ENCODE measurements at places on chromosomes 11 and 22.

DNA sequence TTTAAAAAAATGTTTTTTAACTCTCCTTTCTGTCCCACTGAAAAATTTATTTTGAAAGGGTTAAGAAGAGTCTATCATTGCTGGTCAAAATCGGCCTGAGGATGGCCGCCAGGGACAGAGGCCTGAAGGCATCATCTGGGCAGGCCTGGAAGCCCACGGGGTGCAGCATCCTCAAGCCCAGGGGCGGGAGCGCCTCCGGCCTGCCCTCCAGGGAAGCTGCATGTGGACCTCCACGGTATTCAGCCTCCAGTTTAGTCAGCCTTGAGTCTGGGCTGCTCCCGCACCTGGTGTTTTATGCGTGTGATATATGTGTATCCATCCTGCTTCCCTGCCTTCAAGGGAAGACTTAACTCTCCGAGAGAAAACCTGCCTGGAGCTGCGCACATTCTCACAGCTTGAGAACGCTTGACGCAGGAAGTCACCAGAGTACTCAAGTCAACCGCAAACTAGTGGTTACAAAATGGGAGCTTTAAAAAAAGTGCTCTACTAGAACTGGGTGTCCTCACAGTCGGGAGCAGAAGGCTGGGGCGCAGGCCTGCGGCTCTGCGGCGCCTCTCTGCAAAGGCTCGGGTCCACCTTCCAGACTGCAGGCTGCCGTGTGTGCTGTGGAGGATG is 13.6 kb upstream of the BID start:
- DNase-seq = no peak

GRCh38 chr11:9875862-9876261 is 212.0 kb downstream of the SWAP70 start:
- DNase-seq = no peak

DNA sequence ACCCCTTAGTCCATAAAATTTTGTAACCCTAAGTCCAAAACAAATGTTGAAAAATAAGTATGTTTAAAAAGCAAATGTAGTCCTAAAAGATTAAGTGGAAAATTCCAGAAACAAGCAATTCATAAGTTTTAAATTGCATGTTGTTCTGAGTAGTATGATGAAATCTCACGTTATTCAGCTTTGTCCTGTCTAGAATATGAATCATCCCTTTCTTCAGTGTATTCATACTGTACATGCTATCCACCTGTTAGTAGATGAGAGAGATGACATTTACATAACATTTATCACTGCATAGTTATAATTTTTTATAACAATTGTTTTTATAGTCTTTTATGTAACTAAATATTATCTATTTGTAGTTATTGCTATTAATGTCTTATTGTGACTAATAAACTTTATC is 622.3 kb upstream of the CHORDC1 start:
- DNase-seq = no peak

GRCh38 chr11:119307219-119307618 is 9.7 kb downstream of the MCAM start:
- DNase-seq = peak; percentile 35

DNA sequence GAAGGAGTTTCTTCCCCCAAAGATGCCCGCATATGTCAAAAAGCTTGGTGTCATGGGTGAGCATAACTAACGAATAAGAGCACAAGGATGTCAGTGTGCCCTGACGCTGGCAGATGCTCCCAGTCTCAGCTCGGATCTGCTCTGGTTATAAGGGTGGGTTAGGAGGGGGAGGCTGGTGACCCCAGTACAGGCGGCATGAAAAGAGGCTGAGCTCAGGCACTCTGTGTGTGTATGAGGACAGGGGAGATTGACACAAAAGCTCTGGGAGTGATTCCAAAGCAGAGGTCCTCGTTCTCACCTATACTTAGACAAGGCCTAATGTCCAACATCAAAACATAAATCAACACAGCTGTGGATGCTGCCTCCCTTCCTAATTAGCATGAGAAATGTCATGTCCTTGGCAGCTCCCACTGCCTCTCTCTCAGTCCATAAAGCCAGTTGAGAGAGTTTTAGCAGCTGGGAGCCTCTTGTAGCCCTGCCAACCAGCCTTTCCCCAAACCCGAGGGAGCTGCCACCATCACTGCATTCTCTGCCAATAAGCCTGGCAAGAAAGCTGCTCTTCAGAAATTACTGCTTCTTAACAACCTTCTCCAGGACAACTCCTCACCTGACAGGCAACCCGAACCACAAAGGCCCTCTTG is 59.8 kb downstream of the SC5D start:
- no peak for DNase-seq

- no peak for DNase-seq
These were observed 2.4 kb upstream of the PGM2L1 start for GRCh38 chr11:74400606-74401005.

DNA sequence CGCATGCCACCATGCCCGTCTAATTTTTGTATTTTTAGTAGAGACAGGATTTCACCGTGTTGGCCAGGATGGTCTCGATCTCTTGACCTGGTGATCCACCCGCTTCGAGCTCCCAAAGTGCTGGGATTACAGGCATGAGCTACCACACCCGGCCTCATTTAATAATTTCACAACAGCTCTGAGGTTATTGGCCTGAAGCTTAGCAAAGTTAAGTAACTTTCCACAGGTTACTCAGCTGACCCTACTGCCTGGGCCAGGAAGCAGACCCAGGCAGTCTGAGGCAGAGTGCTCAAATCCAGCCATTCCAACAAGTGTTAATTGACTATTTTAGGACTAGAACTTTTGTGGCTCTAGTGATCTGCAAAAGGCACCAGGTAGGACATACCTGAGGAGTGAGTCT is 52.2 kb upstream of the L3MBTL2 start:
- DNase-seq = no peak

DNA sequence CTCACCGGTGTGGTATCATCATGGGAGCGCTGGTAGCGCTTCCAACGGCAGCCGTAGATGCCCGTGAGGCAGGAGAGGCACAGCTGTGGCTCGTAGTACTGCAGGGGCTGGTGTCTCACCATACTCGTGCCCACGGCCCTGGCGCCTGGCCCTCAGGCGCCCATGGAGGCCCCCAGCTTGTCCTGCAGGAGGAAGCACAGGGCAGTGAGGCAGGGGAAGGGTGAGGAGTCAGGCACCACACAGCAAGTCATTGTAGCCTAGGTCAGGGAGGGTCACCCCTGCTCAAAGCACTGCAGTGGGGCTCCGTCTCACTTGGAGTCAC is 44.6 kb upstream of the KLHL35 start:
- no peak for DNase-seq

DNA sequence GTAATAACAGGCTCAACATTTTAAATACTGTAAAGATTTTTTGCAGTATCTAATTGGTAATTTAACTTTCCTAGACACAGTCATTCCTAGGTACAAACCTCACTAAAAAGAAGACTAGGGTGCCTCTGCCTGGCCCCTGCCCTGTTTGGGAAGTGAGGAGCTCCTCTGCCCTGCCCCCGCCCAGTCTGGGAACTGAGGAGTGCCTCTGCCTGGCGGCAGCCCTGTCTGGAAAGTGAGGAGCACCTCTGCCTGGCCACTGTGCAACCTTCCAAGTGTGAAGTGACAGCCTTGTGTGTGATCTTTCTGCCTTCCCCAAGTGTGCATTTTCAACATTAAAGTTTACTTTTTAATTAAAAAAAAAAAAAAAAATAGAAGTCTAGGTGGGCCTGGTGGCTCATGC is 4.2 kb downstream of the CHORDC1 start:
- no peak for DNase-seq

- no peak for DNase-seq
These were observed 182.1 kb upstream of the KIRREL3 start for GRCh38 chr11:127182586-127183203.

- DNase-seq = no peak
These were observed 33.0 kb downstream of the TPST2 start for GRCh38 chr22:26556904-26557303.

DNA sequence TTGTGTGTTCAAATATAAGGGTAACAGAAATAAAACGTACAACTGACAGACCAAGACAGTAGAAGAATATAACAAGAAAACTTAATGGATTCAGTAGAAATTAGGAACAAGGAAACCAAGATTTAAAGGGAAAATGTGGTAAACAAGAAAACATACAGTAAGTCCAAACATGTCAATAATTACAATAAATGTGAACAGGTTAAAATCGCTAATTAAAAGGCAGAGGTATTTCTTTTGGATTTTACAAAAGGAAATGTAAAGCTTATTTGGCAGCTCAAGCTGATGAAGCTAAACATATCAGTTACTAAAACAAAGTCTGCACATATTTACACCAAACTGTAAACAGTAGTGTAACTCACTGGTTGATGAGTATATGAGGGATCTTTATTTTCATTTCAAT is 2.3 kb upstream of the SLC22A12 start:
- DNase-seq = no peak

GRCh38 chr11:27524155-27524554 is 17.6 kb upstream of the LIN7C start:
- DNase-seq = no peak

DNA sequence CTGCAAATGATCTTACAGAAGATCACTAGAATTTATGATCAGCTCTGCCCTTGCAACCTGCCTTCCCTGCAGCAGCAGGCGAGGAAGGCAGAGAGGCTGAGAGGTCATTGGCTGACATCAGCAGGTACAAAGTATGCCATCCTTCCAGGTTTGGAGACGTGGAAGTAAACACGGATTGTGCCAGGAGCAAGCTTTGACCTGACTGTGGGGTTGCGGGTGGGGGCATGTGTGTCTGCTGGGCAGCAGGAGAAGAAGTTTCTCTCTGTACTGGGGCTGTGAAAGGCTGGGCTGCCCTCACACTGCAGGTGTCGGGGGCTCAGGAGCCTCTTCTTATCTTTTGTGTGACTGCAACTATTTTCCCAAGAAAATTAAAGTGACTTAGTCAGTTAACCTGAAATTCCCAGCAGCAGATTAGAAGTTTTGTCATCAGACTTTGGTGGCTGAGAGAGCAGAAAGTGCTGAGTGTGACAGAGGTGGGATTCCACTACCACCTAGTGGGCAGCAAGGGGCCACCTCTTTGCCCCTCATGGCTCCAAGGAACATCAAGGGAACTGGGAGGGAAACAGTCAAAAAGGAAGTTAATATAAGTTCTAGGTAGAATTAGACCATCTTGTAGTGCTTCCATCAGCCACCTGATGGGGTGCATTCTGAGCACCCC is 565.9 kb downstream of the ETS1 start:
- no peak for DNase-seq

- peak; percentile 50 for DNase-seq
These were observed 705 bp downstream of the PTPRJ start for GRCh38 chr11:47980907-47981621.

- no peak for DNase-seq
These were observed 1.3 kb downstream of the PYGM start for GRCh38 chr11:64758330-64759079.

DNA sequence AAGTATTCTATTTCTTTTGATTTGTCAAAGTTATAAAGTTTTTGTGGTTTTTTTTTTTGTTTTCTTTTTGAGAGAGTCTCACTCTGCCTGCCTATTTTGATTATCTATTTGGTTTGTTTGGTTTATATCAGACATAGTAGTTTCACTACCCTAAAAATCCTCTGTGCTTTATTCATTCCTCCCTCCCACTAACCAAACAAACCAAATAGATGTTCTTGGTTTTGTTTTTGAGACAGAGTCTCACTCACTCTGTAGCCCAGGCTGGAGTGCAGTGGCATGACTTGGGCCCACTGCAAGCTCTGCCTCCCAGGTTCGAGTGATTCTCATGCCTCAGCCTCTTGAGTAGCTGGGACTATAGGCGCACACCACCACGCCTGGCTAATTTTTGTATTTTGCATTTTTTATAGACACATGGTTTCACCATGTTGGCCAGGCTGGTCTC is 67.9 kb downstream of the ENTHD1 start:
- DNase-seq = no peak

GRCh38 chr11:116375221-116375620 is 397.6 kb downstream of the BUD13 start:
- DNase-seq = no peak

GRCh38 chr11:112822478-112823274 is 138.5 kb upstream of the NCAM1 start:
- no peak for DNase-seq

GRCh38 chr11:105189581-105189980 is 50.0 kb upstream of the CARD18 start:
- no peak for DNase-seq

- no peak for DNase-seq
These were observed 11.8 kb downstream of the LDLRAD3 start for GRCh38 chr11:35955636-35956035.

DNA sequence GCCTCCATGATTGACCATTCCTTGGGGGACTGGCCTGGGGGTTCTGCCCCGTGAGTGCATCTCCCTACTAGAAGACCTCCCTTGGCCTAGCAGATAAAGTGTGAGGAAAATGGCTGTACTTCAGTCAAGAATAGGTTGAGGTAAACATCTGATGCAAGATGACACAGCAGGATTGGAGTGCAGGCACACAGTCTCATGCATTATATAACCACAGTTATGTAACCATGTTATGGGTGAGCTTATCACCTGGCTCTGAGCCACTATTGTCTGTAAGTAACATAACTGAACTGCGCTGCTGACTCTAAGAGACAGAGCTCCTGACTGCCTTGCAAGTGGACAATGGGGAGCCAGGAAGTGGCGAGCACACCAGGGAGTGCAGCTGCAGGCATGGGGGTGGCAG is 378.7 kb upstream of the ANO5 start:
- no peak for DNase-seq

DNA sequence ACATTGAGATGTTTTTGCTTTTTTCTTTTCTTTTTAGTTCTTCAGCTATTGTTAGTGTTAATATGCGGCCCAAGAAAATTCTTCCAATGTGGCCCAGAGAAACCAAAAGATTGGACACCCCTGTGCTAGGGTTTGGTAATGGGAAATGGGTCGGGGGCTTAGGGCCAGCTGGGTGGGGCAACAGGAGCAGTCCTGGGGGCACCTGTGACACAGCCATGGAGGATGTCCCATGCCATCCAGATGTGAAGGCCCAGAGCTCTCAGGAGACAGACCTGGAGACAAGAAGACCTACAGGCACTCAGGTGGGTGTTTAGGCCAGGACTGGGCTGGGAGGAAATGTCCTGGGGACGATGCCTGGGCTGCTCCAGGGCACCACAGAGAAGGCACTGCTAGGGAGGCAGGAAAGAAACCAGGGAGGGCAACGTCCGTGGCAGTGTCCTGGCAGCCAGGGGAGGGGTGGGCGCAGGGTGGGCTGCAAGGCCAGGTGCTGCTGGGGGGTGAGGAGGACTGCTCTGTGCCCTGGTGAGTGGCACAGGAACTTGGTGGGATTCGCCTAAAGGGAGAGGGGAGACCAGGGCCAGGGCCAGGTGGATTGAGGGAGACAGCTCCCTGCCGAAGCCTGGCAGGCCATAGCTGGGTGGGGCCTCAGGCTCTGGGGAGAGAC is 21.4 kb downstream of the RELT start:
- DNase-seq = no peak

- no peak for DNase-seq
These were observed 91.3 kb downstream of the TSPAN18 start for GRCh38 chr11:44818110-44818509.

DNA sequence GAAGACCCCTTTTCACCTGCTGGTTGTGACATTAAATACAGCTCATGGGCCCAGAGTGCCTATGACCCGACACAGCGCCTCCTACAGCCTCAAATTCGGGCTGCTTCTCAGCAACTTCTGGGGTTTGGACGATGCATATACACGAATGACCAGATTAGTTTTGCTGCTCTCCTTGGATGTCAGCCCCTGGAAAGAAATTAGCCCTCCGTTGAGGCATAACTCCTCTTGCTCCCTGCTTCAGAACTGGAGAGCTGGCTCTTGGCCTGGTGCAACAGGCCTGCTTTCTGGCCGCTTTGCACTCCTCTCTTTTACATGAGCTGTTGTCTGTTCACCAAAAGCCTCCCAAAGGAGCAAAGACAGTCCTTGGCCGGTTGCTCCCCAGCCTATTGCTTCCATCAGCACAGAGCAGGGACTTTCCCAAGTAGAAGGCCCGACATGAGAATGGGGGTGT is 3.3 kb downstream of the TECTA start:
- DNase-seq = no peak

GRCh38 chr11:117986981-117987574 is 884 bp downstream of the IL10RA start:
- no peak for DNase-seq
